ENCODE measurements at places on chromosomes 7 and 10.

GRCh38 chr10:97823734-97824133, 25.9 kb upstream of the GOLGA7B start:
- DNase-seq, result no peak

DNA sequence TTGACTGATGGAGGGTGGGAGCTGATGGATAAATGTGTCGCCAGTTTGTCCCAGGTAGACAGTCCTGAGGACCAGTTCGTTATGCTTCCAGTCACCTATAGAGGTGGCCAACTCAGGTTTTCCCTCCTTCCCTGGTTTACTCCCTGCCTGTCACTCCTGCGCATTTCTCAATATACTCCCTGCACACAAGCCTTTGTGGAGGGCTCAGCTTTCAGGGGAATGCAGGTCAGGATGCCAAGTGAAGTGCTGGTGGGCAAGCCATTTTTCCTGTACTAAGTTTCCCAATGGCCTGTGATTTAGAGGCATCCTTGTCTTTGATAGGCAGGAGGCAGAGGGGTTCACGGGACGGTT, 473.5 kb upstream of the ZMIZ1 start:
- DNase-seq, result no peak

DNA sequence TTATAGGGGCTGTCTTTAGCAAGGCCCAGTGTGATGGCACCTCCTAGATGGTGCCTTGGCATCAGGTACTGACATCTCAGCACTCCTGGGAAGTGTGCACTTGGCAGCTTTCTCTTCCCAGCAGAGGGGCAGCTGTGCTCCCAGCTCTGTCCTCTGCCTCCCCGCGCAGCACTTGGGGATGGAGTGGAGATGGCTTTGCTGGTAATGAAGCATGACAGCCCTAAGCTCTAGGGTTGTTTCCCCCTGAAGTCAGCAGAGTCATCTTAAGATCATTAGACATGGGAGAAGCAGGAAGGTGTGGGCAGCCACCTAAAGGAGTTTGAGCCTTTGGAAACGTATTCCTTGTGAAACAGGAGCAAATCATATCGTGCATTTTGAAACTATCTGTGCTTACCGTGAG, 46.7 kb downstream of the HTRA1 start:
- DNase-seq, result no peak

DNA sequence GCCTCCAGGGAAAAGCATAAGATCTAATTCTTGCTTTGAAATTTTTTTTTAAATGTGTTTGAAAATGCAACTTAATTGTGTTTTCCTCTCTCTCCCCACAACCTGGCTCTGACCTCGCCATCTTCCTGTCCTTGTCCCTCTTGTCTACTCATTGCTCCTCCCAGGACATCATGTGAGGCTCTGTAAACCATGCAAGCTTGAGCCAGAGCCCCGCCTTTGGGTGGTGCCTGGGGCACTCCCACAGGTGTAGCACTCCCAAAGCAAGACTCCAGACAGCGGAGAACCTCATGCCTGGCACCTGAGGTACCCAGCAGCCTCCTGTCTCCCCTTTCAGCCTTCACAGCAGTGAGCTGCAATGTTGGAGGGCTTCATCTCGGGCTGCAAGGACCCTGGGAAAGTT, 9.8 kb upstream of the CDHR1 start:
- no peak for DNase-seq

- no peak for DNase-seq
Observed at GRCh38 chr10:70457759-70458305, 16.4 kb upstream of the NODAL start.

- no peak for DNase-seq
Observed at GRCh38 chr10:62972103-62972502, 155.9 kb upstream of the EGR2 start.

DNA sequence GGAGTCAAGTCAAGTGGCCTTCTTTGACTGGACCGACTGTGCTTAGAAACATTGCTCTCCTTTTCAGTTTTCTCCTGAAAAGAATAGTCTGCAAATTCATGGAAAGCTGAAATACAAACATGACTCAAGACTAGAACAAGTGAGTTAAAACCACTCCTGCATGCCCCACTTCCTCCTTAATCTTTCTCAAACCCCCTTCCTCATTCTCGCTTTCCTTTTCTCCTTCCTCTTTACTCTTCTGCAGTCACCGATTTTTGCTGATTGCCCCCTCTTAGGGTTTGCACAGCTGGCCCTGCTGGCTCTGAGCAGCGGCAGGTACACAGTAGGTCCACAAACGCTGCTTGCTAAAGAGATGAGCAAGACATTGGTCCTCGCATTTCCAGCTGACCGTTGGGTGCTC, 34.8 kb upstream of the MKI67 start:
- no peak for DNase-seq

DNA sequence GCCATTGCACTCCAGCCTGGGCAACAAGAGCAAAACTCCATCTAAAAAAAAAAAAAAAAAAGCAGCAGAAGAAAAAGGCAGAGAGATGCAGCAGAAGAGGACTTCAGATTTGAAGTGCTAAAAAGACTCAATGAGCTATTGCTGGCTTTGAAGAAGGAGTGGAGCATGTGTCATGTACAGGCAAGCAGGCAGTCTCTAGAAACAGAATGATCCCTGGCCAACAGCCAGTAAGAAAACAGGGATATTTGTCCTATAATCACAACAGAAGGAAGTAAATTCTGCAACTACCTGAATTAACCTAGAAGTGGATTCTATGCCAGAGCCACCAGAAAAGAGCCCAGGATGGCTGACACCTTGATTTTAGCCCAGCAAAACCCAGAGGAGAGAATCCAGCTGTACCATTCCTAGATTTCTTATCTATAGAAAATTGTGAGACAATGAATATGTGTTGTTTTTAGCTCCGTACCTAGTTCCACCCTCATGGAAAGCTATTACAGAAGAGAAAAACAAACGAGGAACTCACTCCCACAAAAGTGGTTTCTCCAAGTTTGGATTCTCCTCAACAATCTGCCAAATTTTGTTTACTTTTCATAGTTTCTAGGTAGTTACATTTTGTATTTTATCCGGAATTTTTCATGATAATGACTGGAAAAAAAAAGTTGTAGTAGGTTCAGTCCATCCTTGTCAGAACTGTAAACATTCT, 198.2 kb upstream of the GNAI1 start:
- DNase-seq, result no peak

DNA sequence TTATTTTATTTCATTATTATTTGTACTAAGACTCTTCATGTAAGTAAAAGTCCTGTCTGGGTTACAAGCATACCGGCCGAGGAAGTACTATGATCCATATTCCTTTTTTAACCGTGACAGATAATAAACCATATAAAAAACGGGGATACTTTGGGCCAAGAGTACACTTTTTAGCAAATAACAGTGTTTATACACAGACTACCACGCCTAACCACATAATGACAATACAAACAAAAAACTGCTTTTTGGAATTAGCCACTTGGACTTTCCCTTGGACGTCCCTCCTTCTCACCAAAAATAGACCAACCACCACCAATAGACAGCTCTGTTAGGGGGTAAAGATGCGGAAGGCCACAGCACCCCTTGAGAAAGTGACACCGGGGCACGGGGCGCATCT, 800 bp downstream of the MINDY3 start:
- no peak for DNase-seq

GRCh38 chr7:42972699-42973500, 40.7 kb downstream of the MRPL32 start:
- DNase-seq, result no peak

DNA sequence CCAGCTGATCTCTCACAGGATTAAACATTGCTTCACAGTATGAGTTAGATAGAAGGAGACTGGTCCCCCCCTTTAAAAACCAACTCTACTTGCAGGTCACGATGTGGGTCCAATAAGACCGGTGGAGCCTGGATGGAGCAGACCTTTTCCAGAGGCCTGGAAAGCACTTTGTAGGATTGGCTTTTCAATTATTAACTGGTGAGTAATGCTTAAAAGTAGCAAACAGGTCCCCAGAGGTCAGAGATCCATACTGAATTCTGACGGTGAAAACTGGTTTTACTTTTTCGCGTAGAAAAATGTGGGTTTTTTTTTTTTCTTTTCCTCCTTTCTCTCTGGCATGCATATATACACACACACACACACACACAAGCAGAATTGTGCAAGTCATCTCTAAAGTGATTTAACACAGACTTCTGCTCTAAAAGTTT, 74.9 kb upstream of the OGDHL start:
- DNase-seq, result no peak

DNA sequence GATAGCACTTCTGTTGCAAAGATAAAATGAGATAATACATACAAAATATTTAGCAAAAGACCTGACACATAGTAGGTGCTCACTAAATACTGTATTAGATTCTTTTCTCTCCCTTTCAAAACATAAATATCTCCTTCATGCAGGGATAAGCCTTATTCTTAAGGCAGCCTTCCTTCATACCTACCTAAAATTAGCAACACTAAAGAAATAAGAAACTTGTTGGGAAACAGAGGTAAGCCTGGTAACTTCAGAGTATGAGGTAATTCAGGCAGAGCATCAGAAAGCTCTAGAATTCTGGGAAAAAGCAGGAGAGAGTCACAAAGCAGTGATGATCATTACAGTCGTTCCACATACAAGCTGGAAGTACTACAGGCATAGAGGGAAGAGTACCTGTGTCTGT, 15.2 kb downstream of the HIBADH start:
- no peak for DNase-seq

GRCh38 chr10:119686465-119687191, 35.4 kb downstream of the BAG3 start:
- DNase-seq, result no peak

DNA sequence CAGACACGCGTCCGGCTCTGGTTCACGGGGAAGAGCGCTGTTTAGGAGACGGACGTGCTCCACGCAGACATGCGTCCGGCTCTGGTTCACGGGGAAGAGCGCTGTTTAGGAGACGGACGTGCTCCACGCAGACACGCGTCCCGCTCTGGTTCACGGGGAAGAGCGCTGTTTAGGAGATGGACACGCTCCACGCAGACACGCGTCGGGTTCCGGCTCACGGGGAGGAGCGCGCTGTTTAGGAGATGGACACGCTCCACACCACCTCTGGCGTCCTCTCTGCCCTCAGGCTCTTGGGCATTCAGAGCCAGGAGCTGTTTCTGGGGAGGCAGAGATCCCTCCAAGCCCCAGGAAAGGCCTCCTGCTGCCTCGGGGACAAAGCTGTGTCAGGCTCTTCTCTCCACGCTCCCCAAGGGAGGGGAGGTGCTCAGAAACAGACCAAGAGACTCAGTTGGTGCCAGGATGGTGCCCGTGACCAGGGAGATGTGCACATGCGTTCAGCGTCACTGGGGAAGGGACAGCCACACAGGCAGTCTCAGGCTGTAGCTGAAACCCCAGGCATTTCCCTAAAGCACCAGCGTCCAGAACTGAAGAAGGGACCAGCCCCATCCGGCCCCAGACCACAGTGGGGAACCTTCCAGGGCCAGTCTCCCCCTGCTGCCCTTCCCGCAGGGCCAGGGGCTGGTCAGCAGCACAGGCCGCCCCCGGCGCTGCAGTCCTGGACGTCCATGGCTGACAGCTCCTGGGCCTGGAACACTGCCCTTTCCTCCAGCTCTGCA, 175.6 kb downstream of the ELFN1 start:
- DNase-seq, result no peak

DNA sequence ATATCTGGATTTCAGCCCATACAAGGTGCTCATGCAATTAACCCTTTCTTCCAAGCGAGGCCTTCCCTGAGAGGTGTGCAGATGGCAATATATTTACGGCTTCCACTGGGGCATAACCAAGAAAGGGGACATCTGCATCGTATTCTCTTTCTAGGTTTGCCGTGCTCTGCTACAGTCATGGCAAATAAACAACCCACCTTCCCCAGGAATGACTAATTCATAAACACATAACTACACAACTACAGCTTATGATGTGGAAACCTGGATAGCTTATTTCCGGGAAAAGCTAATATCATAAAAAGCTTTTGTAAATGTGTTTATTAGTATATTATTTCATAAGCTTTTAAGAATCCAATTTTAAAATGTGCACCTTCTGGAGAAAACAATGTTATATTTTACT, 120.0 kb downstream of the CAMK1D start:
- DNase-seq, result no peak

GRCh38 chr7:48708635-48709034, 215.7 kb upstream of the CDC14C start:
- DNase-seq, result no peak

DNA sequence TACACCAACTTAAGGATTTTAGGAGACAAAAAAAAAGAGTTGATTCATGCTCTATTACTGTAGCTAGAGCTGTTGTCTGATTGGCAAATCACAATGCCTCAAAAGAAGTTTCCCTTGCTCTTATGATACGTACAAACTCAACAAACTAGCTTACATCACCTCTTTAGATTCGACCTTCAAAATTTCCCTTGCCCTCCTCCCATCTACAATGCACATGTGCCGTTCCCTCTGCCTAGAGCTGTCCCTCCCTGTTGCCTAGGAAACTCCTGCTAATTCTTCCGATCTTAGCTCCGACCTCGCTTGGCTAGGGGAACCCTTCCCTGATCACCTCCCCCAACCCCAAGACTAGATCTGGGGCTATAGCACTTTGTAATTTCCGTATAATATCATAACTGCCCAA, 55.4 kb downstream of the MAP3K8 start:
- DNase-seq, result no peak

DNA sequence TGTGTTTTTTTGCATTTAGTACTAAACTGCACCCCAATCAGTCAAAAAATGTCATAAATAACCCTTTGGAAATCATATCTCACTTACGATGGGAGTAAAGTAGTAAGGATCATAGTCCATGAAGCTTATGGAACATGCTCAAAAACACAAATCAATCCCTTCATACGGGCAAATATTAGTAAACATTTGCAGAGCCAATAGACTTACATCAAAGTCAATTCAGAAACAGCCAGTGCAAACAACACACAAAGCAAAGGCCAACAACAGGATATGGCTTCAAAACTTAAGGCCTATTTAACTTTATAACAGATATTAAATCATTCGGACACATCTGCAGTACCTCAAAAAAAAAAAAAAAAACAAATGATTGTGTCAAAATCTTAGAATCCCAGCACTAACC, 32.1 kb downstream of the SGCE start:
- no peak for DNase-seq

All from cortex of kidney (tissue), 1 donor.